Esophagus muscularis mucosa (tissue), 4 donors: ENCODE measurements at places on chromosomes 16 and 17. TPM values are rescaled to one million over a fixed set of nuclear protein-coding genes. Genes with fewer than 3 reads are reported as not detected.

- peak; percentile 100 for DNase-seq
Measured at GRCh38 chr16:29790183-29790948, at the start of gene KIF22. Gene KIF22, plus strand, starts transcription at chr16:29790751. Its CDS starts 9 bp downstream, at chr16:29790760.

TRAPPC1 gene
- total RNA-seq = 68.8 TPM

GRCh38 chr17:49409066-49409465, 5.6 kb downstream of the PHB1 start:
- no peak for DNase-seq

DNA sequence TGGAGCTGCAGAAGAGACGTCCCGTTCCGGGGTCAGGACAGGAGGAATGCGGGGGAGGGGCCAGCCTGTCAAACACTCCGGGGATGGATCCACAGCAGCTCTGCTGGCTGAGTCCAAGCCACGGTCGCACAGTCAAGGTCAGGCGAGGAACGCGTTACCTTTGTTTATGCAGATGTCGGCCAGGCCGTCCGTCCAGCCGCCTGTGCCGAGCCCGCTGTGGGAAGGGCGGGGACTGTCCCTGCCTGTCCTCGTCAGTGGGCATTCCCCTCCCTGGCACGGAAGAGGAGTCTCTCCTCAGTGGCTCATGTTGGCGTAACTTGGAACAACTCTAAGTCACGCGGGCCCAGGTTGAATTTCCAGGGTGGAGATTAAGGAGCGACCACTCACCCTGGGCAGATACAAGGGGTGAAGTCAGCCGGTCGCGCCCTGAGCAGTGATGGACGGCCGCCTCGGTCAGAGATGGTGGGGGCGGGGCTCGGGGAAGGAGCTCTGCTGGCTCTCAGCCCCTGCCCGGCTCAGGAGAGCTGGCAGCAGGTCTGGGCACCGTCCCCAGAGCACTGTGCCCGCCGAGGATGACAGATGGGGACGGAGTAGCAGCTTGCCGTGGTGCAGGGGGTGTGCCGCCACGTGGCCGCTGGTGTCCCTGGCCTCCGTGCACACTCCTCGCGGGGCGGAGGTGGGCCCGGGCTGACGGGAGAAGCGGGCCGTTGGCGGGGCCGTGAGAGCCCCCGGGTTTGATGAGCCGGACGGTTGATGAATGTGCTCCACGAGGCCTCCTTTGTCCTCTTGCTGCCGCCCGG, 7.3 kb downstream of the CACNA1H start:
- no peak for DNase-seq

GRCh38 chr16:12951392-12951791, 50.0 kb downstream of the SHISA9 start:
- no peak for DNase-seq

- no peak for DNase-seq
Measured at GRCh38 chr17:71460943-71461342, 659.9 kb upstream of the SOX9 start.

TNFSF13 gene
- 19.4 TPM for total RNA-seq

NSRP1 gene
- 30.3 TPM for total RNA-seq

MEFV gene
- total RNA-seq = 1.7 TPM

DNA sequence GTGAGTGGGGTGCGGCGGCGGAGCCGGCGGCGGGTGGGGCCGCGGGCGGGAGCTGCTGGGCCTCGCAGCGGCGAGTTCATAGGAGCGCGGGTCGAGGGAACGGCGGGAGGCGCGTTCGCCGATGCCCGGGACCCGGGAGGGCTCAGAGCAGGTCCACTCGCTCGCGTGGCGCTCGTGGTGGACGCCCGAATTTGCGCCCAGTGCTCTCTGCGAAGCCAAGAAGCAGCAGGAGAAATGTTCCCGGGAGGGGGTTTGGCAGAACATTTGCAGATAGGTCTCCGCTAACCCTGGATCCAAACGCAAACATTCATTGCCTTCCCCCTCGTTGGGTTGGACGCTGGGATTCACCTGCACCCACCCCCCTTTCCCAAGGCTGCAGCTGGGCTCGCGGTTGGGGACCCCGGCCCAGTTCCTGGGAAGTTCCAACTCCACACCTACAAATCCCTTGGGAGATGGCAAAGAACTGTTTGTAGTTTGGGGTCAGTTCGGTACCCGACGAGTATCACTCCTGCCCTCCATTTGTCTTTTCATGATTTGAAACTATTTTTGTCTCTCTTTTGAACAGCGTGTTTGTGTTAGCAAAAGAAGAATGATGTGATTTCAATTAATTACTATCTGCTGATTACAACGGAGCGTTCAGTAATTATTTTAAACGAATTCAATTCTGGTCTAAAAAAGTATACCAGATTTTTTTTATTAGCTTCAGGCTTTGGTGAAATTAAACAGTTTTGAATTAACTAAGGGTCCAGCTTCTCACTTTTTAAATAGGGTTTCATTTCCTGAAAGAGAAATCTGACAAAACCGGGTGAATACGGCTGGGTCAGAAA, 2.3 kb downstream of the NTN1 start:
- DNase-seq = no peak

DNA sequence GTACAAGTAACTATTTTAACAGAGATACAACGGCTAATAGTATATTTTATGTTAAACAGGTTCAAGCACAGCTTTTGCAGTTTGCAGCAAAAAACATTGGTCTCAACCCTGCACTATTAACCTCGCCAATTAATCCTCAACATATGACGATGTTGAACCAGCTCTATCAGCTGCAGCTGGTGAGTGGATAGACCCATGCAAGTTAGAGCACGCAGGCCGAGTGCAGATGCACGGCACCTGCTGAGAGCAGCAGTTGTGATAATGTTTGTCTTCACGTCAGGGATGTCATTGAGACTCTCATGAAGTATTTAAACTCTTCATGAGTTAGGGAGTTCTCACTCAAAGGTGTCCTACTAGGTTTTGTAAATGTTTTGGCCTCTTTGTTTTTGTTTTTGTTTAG, 45.6 kb downstream of the TMC6 start:
- no peak for DNase-seq
